NCI-H460 (cell line): ENCODE measurements at places on chromosomes 12 and 14. TPM values are rescaled to one million over a fixed set of nuclear protein-coding genes. Genes with fewer than 3 reads are reported as not detected.
A peak's percentile ranks its signal among the peaks of the same experiment; 100 is the strongest.

- DNase-seq, result no peak
Measured at GRCh38 chr12:2614341-2614740, 180.4 kb upstream of the FKBP4 start.

- no peak for DNase-seq
Measured at GRCh38 chr14:105292826-105293711, 7.7 kb downstream of the BRF1 start.

DNA sequence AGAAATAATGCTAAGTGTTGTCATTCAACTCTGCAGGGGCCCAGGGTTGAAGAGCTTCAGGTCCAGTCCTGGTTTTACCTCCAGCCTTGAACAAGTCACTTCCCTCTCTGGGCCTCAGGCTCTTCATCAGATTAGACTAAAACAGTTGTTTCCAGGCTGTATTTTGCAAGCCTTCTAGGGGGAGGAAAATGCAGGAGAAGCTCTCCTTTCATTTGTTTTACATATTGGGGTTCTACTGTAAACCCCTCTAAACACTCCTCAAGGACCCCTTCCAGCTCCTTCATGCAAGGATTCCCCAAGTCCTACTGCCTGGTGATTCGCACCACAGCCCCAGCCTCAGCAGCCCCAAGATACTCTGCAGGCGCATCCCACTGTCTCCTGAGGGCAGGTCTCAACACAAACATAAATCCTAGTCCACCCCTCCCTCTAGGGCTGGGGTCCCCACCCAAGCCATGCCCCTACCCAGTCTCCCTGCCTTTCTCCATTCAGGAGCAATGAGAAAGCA, 2.7 kb downstream of the SDR9C7 start:
- no peak for DNase-seq

Gene GYS2
- total RNA-seq, result not detected in 2 replicates

Gene DLK1
- total RNA-seq, result not detected in 2 replicates

- DNase-seq, result peak; percentile 24
Measured at GRCh38 chr14:89767861-89768268, 186.7 kb downstream of the EFCAB11 start.

- peak; percentile 71 for DNase-seq
Measured at GRCh38 chr14:37230551-37231194, 32.9 kb downstream of the MIPOL1 start.

Gene RPGRIP1
- total RNA-seq, result 0.05 TPM in 1 of 2 replicates, not detected in the other

Gene SLC5A8
- not detected in 2 replicates for total RNA-seq

Gene SIX1
- 8.4 and 9.6 TPM in 2 replicates for total RNA-seq

Gene SOCS2
- total RNA-seq, result 27.1 and 32.8 TPM in 2 replicates

- DNase-seq, result no peak
Measured at GRCh38 chr12:108622421-108622820, 11.3 kb downstream of the SELPLG start.

GRCh38 chr12:89664441-89664840, 44.2 kb downstream of the ATP2B1 start:
- DNase-seq, result no peak

DNA sequence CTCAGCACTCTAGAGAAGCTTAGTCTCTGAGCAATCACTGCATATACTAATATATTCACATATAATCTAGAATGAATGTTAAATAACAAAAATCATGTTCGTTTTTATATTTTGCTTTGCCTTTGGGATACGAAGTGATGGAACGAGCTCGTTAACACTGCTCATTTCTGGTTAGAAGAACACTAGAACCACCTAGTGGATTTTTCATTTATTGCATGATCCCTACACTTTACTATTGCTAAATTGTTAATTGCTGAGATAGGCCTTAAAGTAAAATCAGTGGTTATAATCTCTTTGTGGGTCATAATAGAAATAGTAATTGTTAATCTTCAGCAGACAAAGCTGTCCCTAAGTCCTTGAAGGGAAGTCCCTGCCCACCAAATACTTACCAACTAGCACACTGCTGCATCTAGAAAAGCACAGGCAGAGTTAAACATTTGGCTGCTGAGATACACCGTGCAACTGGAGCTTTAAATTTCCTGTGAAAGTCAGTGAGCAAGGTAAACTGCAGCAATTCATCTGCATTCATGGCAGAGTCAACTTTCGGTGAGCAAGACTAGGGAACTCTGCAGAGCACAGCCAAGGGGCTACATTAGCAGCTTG, 353.7 kb downstream of the APAF1 start:
- DNase-seq, result peak; percentile 46

Gene PRIM1
- total RNA-seq, result 34.1 TPM in 2 replicates

DNA sequence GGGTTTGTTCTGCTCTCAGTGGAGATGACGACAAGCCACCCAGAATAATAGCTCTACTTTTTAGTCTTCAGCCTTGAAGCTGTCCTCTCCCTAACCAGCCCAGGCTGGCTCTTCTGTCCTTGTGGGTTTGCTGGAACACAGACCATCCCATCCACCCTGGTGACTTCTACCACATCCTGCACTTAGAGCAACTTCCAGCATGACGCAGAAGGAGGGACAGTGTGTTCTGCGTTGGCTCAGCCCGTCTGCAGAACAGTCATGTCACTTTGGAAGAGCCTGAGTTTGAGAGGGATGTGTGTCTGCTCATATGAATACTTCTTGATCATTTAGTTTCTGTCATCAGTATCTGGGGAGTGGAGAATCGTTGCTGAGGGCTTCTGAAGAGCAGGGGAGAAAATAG, 198.0 kb downstream of the CACNA1C start:
- no peak for DNase-seq

DNA sequence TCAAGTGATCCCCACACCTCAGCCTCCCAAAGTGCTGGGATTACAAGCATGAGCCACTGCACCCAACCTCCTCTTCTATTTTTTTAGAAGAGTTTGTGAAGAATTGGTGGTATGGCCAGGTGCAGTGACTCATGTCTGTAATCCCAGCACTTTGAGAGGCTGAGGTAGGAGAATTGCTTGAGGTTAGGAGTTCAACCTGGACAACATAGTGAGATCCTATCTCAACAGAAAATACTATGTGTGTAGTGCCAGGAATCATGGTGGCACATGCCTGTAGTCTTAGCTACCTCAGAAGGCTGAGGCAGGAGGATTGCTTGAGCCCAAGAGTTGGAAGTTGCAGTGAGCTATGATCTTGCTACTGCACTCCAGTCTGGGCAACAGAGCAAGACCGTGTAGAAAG, 5.5 kb upstream of the ATF7 start:
- DNase-seq, result no peak

Gene CTSG
- total RNA-seq, result not detected in 2 replicates

Gene GIT2
- 17.1 and 23.0 TPM in 2 replicates for total RNA-seq

GRCh38 chr12:39341761-39342160, 101.2 kb downstream of the KIF21A start:
- no peak for DNase-seq

Gene TESPA1
- total RNA-seq, result not detected in 2 replicates

GRCh38 chr12:108514468-108514972, 557 bp upstream of the FICD start:
- DNase-seq, result no peak
